Urinary bladder (tissue), 4 donors: ENCODE measurements at places on chromosomes 1 and 21. TPM values are rescaled to one million over a fixed set of nuclear protein-coding genes. Genes with fewer than 3 reads are reported as not detected.

Gene TSPAN1
- 56.5 TPM for polyA plus RNA-seq

Gene CLEC20A
- polyA plus RNA-seq: 0.23 TPM

Gene HPDL
- 1.0 TPM for polyA plus RNA-seq

Gene ELAVL4
- 1.2 TPM for polyA plus RNA-seq

Gene ILDR2
- 1.6 TPM for polyA plus RNA-seq

Gene VANGL2
- polyA plus RNA-seq: 7.6 TPM

Gene ZBTB8B
- 0.04 TPM for polyA plus RNA-seq

Gene GPR25
- polyA plus RNA-seq: 0.06 TPM

Gene GPR3
- polyA plus RNA-seq: 1.8 TPM

Gene C1orf94
- not detected for polyA plus RNA-seq

Gene KLF17
- 1.3 TPM for polyA plus RNA-seq

Gene CD84
- polyA plus RNA-seq: 1.4 TPM

Gene DNAH14
- 2.8 TPM for polyA plus RNA-seq

Gene NUDT4B
- polyA plus RNA-seq: 4.4 TPM

Gene SELE
- polyA plus RNA-seq: 5.8 TPM

Gene CYP4A11
- 0.14 TPM for polyA plus RNA-seq

Gene SEMA4A
- 7.0 TPM for polyA plus RNA-seq

Gene COL24A1
- polyA plus RNA-seq: 5.2 TPM

Gene OLFML3
- polyA plus RNA-seq: 144 TPM

Gene FAAH
- polyA plus RNA-seq: 10.6 TPM

Gene ASPM
- polyA plus RNA-seq: 0.11 TPM

Gene FRRS1
- 3.4 TPM for polyA plus RNA-seq

Gene FAM151A
- 0.10 TPM for polyA plus RNA-seq

Gene GBP6
- polyA plus RNA-seq: not detected

Gene SPRR2B
- not detected for polyA plus RNA-seq

Gene HCRTR1
- 0.09 TPM for polyA plus RNA-seq

Gene PPFIA4
- 1.3 TPM for polyA plus RNA-seq

Gene TBX15
- polyA plus RNA-seq: 0.38 TPM

Gene LENEP
- not detected for polyA plus RNA-seq

Gene TSPEAR
- polyA plus RNA-seq: 0.03 TPM

Gene TOE1
- 11.1 TPM for polyA plus RNA-seq

Gene CFHR3
- 0.10 TPM for polyA plus RNA-seq

Gene PTGS2
- polyA plus RNA-seq: 31.3 TPM

Gene ZBTB40
- 9.8 TPM for polyA plus RNA-seq

Gene KCNK2
- 5.2 TPM for polyA plus RNA-seq

Gene UMODL1
- not detected for polyA plus RNA-seq

Gene ATP13A2
- polyA plus RNA-seq: 23.6 TPM

Gene TRIM17
- 0.57 TPM for polyA plus RNA-seq

Gene IRF2BP2
- 137 TPM for polyA plus RNA-seq

Gene PLA2G2D
- not detected for polyA plus RNA-seq

Gene MAP1LC3C
- 13.4 TPM for polyA plus RNA-seq

Gene SLAMF7
- polyA plus RNA-seq: 1.5 TPM

Gene OR2T2
- not detected for polyA plus RNA-seq

Gene RORC
- polyA plus RNA-seq: 0.71 TPM

Gene THAP3
- polyA plus RNA-seq: 29.6 TPM

Gene PRDX1
- 491 TPM for polyA plus RNA-seq

Gene RPE65
- 0.89 TPM for polyA plus RNA-seq
